ENCODE measurements at places on chromosomes 1 and 21.

- DNase-seq, result no peak
These were observed 1761.9 kb downstream of the PLA2G4A start for GRCh38 chr1:188590641-188591040.

DNA sequence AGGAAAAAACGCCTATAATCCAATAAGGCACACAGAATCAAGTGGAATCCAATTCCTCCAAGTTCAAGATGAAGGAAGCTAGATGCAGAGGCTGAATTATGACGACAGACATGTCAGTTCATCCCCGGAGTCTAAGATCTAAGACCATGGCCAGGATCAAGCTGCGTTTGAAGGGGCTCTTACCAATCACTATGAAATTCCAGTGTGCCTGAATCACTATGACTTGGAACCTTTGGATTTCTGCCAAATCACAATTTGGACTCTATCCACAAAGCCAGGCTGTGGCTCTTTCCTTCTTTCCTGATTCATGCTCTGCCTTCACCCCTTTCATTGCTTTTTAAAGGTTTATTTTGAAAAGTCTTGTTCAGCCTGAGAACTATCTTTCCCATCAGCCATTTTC lies 17.1 kb downstream of the OLIG2 start:
- no peak for DNase-seq

GRCh38 chr1:109094377-109094803 lies 3.8 kb downstream of the TMEM167B start:
- no peak for DNase-seq

DNA sequence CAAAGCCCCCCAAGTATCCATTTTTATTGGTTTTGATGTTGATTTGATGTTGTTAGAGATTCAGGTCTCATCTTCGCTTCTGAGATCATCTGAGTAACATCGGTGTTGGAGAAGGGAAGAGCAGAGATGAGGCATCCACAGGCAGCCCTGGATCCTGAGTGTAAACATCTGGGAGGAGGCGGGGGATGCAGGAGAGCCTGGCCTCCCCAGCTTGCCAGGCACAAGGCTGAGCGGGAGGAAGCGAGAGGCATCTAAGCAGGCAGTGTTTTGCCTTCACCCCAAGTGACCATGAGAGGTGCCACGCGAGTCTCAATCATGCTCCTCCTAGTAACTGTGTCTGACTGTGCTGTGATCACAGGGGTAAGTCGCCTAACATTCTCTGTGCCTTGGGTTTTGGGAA lies at the start of gene PROK1:
PROK1 (plus strand) TSS at position 221 of the 400 bp plus-strand sequence; CDS start at position 289, 68 bp downstream.
- no peak for DNase-seq

DNA sequence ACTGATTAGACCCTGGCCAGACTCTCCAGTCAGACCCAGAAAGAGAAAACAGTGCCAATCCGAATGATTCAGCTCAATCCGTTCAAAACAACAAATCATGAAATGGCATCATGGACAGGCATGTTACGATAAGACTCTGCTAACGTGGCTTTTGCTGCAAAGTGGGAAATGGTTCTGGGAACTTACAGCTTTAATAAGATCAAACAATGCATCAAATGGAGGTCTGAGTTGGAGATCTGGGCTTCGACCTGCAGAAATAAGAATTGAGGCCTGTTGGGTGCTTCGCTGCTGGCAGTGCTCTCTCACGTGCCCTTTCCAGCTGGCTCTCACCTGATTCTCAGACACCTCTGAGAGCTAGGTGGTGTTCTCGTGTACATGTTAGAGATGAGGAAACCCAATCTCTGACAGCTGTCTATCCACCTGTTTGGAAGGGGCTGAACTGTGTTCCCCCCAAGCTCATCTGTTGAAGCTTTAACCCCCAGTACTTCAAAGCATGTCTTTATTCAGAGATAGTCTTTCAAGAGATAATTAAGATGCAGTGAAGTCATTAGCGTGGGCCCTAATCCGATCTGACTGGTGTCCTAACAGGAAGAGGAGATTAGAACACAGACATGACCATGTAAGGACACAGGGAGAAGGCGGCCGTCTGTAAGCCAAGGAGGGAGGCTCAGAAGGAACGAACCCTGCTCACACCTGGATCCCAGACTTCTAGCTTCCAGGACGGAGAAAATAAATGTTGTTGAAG lies 45.5 kb upstream of the ETS2 start:
- no peak for DNase-seq

DNA sequence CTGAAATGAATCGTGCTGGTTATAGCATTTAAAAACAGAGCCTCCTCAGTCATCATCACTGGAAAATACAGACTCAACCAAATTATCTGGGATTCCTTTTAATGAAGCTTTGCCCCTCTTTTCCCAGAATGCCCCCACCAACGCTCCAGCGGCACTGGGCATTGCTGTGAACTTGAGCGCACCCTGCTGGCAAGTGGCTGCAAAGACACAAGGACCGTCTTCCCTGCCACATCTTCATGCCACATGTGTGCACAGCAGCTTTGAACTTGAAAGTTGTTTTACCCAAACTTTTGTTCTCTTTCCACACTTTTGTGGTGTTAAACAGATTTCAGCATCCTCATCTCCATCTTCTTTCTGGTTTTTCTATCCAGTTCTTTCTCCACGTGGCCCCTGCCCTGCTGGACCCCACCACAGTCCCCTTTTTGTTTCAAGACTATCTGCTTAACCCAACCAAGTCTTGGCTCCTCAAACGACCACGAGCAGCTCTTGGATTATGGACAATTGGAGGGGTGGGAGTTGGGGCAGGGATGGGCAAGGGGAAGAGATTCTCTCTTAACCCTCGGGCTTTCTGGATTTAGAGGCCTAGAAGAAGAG lies 12.8 kb upstream of the LMX1A start:
- DNase-seq, result no peak

DNA sequence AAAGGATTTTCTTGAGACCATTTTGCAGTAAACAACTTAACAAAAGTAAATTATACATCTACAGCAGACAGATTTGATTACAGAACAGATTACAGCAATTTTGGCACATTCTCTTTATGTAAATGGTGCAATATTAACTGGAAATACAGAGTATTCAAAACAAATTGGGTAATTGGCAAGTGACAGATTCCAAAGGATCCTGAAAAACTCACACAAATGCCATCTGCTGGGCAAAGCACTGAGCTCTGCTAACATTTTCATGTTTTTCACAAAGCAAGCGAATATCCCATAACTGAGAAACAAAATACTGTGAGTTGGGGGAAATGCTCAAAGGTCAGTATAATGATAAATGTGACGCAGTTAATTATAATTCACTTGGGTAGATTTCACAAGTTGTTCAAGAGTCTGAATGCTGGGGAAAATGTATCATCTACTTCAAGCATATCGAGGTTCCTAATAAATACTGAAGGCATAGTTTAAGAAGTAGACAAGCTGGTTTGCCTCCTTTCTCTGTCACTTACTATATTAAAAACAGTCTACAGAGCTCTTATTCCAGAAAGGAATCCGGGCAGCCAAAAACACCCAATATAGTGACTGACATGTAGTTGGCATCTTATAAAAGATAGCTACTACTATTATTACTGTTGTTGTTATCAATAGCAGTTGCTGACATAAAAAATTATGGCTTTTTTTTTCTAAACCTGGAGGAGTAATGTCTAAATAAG lies 75.8 kb upstream of the SDC3 start:
- no peak for DNase-seq

DNA sequence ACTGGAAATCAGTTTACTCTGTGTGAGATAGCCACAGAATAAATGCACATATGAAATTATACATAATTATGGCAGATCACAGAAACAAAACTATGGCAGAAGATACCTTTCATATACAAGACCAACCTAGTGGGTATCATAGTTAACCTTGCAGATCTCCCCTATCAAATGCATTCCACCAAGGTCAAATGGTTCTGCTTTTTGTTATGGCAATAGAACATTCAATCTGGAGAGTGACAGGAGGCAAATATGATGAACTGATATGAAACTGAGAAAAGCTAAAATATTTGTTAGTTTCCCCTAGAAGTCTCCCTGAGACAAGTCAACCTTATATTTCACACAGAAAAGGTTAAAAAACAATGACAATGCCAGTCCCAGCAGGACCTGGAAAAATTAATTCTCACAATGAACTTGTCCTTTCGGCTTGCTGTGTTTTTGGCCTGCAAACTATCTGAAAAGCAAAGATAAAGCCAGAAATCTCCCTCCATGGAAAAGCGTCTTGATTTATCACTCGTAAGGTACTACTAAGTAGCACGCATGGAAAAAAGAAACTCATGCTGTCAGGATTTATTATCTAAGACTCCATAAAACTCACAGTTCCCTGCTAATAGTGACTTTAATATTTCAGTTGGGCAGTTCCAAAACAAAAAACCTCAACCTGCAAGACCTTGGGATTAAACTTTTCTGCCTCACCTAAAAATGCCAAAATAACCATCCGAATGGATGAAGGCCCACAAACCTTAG lies 174.3 kb downstream of the TGFBR3 start:
- no peak for DNase-seq

GRCh38 chr1:116999596-116999995 lies 2.0 kb upstream of the CD101 start:
- DNase-seq, result no peak

- no peak for DNase-seq
These were observed 39.8 kb downstream of the MYSM1 start for GRCh38 chr1:58660105-58660504.

DNA sequence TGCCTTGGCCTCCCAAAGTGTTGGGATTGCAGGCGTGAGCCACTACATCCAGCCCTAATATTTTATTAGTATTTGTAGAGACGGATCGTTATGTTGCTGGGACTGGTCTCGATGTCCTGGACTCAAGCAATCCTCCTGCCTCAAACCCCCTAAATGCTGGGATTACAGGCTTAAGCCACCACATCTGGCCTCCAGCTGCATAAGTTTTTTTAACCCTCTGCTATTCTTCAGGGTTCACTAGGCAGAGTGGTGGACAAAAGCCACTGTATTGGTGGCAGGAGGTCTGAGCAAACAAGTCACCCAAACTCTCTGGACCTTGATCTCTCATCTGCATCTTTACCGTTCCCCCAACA lies 10.1 kb upstream of the CLIC4 start:
- DNase-seq, result no peak

DNA sequence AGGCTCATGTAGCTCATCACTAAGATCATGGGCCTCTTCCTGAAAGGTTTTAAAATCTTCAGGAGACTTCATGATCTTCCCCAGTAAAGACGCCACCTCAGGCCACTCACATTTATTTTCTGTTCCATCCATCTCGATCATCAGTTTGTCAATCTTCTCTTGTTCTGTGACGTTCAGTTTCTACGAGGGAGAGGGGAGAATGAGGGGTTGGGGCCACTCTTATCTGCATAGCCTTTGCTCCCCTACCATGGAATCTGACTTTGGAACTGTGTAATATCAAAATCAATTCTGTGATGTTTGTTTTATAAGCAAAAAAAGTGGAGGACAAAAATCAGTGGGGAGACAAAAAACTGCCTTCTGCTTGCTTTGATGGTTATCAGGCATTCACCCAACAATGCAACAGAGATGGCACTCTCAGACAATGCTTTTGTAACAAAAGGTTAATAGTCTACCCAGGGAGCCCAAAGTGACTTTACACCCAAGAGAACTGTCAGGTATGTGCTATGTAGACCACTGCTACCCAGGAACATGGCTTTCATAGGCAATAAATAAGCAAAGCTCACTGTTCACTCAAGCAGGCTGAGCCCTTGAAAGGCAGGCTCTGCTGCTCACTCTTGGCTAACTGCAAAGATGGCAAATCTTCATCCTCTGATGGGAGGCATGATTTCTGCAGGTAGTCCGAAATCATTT lies 10.5 kb downstream of the ENO1 start:
- no peak for DNase-seq

DNA sequence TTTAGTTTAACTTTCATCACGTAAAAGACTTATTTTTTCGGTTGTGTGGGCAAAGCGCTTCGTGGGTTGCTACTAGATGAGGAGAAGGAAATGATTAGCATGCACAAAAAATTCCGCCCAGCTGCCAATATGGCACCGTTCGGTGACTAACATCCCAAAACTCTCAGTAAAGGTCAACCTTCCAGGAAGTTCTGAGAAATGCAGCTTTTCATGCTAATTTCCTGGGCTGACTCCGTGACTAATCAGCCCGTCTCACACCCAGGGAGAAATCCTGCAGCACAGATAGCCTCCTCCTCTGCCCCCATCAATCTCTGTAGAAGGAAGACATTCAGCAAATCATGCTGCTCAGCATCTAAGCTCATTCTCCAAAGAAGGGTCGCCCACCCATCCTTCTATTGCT lies 34.1 kb downstream of the TMCO4 start:
- no peak for DNase-seq

- DNase-seq, result no peak
These were observed at the start of gene CFAP126 for GRCh38 chr1:161367684-161368400. Gene CFAP126, minus strand, starts transcription at chr1:161367876. Its CDS starts 8 bp downstream, at chr1:161367868.

DNA sequence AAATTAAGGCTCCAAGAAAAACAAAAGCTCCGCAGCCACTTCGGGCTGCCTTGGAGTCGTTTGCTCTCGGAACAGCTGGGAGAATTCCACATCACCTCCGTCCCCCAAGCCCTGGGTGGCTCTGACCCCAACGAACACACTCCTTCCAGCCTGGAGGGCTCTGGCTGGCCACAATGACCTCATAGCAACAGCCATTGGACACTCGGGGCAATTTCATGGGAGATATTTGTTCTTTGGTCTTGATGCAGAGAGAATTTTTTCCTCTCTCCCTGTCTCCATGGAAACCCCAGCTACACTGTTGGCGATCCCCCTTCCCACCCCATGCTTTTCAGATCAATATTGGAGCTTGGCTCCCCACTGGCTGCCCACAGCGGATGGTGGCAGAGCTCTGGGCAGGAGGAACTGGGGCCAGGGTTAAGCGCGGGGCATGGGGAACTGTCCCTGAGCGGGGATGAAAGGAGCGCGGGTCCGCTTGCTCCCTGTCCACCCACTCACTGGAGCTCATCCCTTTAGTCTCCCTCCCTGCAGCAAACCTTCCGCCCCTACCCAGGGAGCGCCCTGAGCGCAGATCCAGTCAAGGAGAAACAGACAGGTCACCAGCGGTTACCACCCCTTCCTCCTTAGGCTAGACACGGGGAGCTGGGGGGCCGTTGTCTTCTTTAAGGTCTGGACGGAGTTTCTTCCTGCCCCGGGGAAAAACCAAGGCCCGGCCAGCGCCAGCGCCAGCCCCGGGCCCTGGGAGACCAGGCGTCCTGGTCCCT lies 1.2 kb downstream of the WNT4 start:
- no peak for DNase-seq

- DNase-seq, result no peak
These were observed at the start of gene EPHA10 for GRCh38 chr1:37764888-37765441. Gene EPHA10, minus strand, starts transcription at chr1:37765120. Its CDS starts 54 bp downstream, at chr1:37765066.

DNA sequence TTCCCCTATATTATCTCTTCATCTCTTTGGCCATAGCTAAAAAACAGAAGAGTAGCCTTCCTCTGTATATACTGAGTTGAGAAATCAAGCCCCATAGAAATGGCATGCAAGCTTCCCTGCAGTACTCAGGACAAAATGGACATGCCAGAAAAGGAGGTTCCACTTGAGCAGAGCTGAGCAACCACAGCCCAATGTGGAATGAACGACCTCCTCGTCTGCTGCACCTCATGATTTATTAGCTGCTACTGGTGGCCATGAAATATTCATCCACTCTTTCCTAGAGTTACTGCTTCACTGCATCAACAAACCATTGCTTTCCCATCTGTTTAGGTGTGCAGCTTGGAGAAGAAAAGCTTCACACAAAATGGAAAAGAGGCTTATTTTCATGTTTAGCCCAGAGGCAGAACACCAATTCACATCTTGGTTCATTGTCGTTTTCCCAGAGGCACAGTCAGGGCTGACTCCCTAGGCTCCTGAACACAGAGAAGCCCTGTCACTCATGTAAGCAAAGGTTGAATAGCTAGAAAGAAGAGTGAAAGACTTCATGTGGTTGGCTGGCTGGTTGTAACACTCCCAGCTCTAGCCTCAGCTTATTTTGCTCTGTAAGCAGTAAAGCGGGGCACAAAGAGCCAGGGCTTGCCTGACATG lies 148.0 kb downstream of the TSEN15 start:
- no peak for DNase-seq

Measured in stimulated activated CD8-positive, alpha-beta memory T cell treated with anti-CD3 and anti-CD28 coated beads, Interleukin-2, amount 100 ng/mL, for 1 hour (primary cell).